ENCODE measurements at places on chromosomes 13 and 19.

DNA sequence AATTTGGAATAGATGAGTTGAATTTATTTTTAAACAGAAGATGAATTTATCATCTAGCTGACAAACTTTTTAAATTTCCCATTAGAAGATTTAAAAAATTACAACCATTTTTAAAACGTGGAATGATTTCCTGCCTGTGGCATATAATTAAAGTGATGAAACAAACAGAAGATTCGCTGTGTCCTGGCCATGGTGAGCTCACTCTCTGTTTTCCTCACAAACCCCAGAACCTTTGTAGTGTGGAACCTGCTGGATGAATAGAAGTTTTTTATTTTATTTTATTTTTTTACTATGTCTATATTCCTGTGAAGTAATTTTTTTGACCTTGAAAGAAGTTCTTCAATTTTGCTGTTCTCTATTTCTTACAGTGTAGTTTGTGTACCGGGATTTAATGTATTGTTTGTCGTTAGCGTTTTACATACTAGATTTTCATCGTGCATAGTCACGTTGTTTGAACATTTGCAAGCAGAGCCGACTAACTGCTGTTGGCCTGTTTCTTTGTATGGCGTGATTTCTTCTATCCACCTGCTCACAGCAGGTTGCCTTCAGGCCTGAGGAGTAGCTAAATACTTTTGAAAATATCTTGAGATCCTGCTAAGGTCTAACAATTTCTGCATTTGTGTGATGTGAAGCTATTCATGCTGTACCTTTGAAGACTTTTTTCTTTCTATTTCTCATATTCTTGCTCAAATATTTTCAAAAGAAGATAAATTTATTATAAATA, 149.2 kb downstream of the GGACT start:
- DNase-seq = no peak

- no peak for DNase-seq
Observed at GRCh38 chr13:65638572-65639168, 1591.5 kb downstream of the PCDH9 start.

DNA sequence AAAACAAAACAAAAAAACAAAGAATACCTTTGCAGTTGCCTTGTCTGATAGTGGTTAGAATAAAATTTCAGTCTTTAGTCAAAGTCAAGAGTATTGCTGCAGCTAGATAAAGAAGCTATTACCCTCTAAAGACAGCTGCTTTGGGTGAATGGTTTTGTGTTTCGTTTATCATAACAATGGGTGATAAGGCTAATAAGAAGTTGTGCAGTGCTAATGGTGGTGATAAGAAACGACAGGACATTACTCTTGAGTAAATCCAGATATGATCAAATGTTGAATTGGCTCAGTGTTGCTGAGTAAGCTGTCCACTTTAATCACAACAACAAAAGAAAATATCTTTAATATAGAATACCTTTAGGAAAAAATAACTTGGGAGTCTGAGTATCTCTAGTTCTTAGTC, 1825.3 kb downstream of the SLITRK5 start:
- DNase-seq = no peak

- DNase-seq = no peak
Observed at GRCh38 chr13:52850396-52851136, 2.1 kb upstream of the PCDH8 start.

All from stimulated activated CD8-positive, alpha-beta memory T cell treated with anti-CD3 and anti-CD28 coated beads, Interleukin-15, amount 100 ng/mL, for 48 hours (primary cell).